ENCODE measurements at places on chromosomes 7 and 10. TPM values are rescaled to one million over a fixed set of nuclear protein-coding genes. Genes with fewer than 3 reads are reported as not detected.

The SUN3 gene
- total RNA-seq = not detected

The PNLIPRP3 gene
- not detected for total RNA-seq

The ZPBP gene
- 0.81 TPM for total RNA-seq

The ELAPOR2 gene
- total RNA-seq = 10.8 TPM

Measured in hematopoietic multipotent progenitor cell (in vitro differentiated cells).